ENCODE measurements at places on chromosomes 12 and 14.
A peak's percentile ranks its signal among the peaks of the same experiment; 100 is the strongest.

GRCh38 chr14:22614240-22614799 lies 16.2 kb downstream of the ABHD4 start:
- DNase-seq: no peak

GRCh38 chr12:105272814-105273416 lies 36.9 kb upstream of the APPL2 start:
- DNase-seq: no peak

DNA sequence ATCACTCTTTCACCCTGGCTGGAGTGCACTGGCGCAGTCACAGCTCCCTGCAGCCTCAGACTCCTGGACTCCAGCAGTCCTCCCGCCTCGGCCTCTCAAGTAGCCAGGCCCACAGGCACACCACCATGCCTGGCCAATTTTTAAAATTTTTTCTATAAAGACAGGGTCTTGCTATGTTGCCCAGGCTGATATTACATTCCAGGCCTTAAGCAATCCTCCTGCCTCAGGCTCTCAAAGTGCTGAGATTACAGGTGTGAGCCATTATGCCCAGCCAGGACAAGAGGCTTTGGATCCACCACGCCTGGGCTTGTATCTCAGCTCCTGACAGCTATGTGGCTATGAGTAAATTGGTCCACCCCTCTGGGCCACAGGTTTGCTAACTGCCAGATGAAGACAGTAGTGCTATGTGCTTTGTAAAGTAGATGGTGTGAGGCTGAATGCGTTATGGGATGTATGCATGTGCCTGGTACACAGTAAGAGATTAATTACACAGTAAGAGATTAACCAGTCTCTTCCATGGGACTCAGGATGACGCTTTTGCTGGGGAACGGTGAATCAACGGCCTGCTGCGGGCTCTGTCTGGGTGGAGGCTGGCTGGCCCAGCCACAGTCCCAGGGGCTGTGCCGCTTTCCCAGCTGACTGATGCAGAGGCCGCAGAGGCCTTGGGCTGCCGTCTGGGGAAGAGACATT lies 53.3 kb upstream of the NCOR2 start:
- peak; percentile 54 for DNase-seq

- no peak for DNase-seq
Measured at GRCh38 chr14:36288496-36288895, 31.9 kb downstream of the MBIP start.

- DNase-seq: no peak
Measured at GRCh38 chr14:84108746-84109457, 1421.0 kb upstream of the FLRT2 start.

DNA sequence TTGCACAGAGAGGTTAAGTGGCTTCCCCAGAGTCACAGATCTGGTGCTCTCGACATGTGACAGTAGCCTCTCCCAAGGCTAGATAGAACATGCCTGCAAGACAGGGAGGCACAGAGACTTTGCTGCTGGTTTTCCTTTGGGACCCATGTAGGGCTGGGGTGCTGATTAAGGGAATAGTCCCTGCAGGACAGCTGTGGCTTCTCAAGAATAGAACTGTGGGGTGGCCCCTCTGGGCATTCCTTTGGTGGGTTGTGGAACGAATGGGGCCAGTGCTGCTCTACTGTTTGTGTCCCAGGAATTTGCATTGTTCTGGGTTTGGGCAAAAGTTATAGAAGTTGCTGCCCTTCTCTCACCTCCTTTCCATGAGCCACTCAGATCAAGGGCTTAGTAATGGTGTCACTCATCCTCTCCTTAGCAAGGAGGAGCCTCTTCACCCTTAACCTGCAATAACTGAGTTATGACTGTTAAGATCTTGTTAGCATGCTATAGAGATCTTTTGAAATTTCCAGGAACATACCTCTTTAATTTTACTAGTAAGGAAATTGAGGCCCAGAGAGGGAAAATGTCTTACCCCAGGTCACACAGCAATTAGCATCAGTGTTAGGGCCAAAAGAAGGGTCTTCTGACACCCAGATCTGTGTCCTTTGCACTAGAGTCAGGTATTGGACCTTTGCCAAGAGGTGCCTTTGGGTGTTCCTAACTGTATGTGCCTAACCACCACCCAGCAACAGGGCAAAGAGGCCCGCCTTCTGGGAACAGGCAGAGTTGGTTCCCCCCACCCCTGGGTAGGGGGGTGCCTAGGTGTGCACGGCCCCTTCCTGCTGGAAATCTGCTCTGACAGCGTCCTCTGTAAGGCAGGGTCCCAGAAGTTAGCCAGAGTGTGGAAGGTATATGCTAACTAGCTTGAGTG lies 31.4 kb downstream of the CD9 start:
- DNase-seq: peak; percentile 16

DNA sequence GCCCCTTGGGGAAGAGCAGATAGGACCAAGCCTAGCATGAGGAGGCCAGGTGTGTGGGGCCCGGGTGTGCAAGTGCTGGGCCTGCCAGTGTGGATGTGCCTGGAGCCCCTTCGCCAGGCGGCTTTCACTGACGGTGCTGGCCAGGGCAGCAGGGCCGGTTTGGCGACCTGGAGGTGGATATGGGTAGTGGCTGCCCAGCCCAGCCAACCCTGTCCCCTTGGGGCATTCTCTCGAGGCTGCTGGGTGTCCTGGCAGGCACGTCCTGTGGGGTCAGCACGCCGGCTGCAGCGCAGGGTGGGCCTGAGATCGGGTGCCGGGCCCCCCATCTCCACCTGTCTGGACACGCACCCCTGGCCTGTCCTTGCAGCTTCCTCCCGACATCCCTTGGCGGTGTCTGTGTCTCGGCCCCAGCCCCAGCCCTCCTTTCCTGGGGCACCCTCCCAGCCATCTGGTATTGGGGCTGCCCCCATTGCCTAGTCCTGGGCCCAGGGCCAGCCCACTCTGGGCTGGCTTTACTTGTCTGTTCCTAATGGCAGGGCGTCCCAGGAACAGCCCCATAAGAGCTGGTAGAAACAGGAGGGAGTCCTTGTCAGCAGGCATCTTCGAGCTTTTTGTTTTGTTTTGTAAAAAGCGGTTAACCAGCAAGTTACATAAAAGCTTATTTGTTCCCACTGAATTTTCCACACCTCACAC lies 7.2 kb upstream of the CRIP2 start:
- no peak for DNase-seq

GRCh38 chr14:55388160-55388559 lies 23.5 kb downstream of the ATG14 start:
- no peak for DNase-seq

GRCh38 chr12:124389138-124389724 lies 94.3 kb downstream of the RFLNA start:
- no peak for DNase-seq
